Activated naive CD4-positive, alpha-beta T cell treated with anti-CD3 and anti-CD28 coated beads, Interleukin-2, amount 50 U/mL, for 16 hours (primary cell): ENCODE measurements at places on chromosomes 2 and 18.

DNA sequence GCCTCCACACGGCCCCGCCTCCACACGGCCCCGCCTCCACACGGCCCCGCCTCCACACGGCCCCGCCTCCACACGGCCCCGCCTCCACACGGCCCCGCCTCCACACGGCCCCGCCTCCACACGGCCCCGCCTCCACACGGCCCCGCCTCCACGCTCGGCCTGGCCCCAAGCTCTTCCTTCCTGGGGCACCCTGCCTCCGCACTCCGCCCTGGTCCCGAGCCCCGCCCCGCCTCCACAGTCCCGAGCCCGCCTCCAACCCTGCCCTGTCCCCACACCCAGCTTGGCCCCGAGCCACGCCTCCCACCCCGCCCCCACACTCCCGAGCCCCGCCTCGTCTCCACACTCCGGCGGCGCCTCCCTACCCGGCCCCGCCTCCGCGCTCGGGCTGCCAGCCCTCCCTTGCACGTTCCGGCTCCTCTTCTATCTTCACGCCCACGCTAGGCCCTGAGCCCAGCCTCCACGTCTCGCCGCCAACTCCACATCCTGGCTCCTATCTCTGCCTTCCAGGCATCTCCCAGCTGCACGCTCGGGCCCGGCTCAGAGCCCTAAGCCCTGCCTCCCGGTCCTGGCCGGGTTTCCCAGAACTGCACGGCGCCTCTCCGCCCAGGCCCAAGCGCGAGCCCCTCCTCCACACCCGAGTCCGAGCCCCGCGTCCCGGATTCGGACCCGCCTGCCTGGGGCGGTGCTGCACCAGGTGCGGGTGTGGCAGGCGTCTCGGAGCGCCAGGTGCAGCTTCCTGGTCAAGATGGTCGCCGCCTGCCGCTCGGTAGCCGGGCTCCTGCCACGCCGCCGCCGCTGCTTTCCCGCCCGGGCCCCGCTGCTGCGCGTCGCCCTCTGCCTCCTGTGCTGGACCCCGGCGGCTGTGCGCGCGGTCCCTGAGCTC, at the start of gene TMEM87B:
Gene TMEM87B, plus strand, starts transcription at position 423 of the 883 bp plus-strand sequence. Its CDS starts 323 bp downstream, at position 746.
- peak; percentile 94 for DNase-seq

DNA sequence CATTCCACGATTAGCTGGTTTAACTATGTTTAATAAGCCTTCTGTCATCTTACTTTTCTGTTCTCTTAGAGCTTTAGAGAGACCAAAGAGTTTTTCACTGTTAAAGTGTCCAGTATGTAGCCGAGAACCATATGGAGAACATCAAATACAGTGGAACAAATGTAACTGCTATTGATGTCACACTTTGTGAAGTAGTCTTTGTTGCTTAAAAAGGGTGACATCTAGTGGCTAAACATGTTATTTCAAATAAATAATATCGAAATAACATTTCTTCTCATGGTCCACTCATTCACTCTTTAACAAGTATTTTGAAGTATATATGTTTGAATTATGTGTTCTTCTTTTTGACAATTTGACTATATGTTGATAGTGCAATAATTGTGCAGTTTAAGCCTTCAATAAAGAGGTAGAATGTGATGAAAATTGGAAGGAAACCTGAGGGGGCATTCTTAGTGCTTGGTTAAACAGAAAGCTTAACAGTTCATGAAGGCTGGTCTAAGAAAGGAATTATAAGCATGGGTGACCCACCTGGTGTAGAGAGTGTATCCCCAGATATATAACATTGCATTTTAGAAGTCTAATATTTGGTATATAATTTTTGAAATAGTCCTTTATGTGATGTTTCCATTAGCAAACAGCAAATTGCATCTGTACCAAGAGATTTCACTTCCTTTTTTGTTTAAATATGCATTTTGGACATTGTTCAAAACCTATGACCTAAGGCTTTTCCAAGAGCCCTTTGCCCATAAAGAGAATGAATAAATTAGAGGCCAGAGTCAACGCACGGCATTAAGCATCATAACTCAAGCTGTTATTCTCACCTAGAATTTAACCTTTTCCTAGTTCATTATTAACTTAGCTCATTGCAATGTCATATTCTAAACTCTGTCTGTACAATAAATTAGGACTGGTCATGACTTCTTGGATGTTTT, 112.1 kb downstream of the KYNU start:
- DNase-seq = no peak

- peak; percentile 12 for DNase-seq
These were observed 31.0 kb downstream of the RNF125 start for GRCh38 chr18:32049393-32050171.

DNA sequence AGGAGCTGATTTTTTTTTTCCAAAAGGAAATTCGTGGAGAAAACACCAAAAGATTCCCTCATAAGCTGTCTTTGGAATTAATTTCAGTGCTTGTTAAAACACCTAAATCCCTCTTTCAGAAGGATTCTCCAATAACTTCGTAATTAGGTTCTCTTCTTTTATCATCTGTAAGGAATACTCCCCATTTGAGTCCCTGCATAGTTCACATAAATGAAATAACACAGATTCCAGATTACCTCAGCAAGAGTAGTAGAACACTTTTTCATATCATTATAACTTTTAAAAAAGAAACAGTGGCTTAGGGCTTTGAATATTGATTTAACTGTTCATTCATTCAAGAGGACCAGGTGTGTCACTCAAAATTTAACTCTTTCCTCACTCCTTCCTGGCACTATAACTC, 55.5 kb downstream of the ARHGAP28 start:
- DNase-seq = no peak

GRCh38 chr2:192948316-192948715, 753.6 kb upstream of the TMEFF2 start:
- DNase-seq = no peak

DNA sequence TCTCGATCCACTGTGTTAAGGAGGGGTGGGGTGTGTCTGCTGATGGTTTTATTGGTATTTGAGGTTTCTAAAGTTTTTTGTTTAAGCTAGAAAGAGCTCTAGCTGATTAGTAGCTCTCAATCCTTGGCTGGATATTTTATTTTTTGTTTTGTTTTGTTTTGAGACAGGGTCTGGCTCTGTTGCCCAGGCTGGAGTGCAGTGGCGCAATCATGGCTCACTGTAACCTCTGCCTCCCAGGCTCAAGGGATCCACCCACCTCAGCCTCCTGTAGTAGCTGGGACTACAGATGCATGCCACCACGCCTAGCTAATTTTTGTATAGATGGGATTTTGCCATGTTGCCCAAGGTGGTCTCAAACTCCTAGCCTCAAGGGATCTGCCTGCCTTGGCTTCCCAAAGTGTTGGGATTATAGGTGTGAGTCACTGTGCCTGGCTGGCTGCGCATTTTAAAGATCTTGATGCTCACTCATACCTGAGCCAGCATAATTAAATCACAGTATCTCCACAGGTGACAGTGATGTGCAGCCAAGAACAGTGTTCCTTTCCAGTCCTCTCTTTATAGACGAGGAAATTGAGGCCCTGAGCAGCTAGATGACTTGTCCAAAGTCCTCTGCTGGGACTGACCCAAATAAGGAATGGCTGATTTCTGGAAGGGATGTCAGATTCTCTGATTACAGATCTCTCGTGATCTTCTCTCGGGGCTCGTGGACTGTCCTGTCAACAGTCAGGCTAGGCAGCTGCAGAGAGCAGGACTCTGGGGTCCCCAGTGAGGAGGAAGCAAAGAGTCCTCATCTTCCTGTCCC, 44.5 kb downstream of the SPTBN1 start:
- no peak for DNase-seq

- DNase-seq = no peak
These were observed 16.5 kb downstream of the SUMO1 start for GRCh38 chr2:202221873-202222272.

GRCh38 chr2:23583467-23583866, 198.5 kb downstream of the KLHL29 start:
- DNase-seq = no peak

GRCh38 chr2:205781244-205781931, 99.1 kb downstream of the NRP2 start:
- DNase-seq = no peak

DNA sequence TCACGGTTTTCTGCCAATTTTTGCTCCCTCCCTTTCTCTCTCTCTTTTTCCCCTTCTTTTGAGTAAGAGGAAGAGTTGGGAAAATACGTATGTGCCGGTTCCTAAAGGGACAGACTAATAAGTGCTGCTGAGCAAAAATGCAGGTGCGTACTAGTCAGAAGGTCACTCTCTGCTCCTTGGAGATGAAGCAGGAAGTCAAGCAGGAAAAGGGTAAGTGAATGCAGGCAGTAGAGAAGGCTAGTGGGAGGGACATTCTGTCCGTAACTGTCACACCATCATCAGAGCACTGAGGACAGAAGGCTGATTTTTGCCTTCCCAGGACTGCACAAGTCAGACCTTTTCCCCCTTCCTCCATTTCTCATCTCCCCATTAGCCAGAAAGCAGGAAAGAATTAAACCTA, 105.7 kb downstream of the CDH2 start:
- no peak for DNase-seq

GRCh38 chr2:9167718-9168657, 38.6 kb upstream of the ASAP2 start:
- no peak for DNase-seq

DNA sequence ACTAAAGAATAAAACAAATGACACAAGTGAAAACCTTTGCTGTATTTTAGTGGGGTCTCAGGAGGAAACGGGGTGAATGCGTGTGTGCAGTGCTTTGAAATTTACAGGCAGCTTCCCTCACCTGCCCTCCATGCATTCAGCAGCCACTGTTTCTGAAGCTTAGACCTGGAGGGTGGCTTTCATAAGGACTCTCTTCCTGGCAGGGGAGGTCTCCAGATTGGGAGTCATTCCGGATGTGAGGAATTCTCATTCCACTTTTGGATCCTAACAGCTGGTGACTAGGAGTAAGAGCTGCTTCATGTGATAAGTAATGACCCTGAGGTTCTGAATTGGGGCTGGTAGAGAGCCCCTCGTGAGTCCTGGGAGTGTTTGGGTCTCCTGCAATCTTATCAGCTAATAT, 192.5 kb downstream of the SH3BP4 start:
- DNase-seq = no peak

GRCh38 chr2:31428001-31428418, 13.5 kb upstream of the XDH start:
- no peak for DNase-seq

DNA sequence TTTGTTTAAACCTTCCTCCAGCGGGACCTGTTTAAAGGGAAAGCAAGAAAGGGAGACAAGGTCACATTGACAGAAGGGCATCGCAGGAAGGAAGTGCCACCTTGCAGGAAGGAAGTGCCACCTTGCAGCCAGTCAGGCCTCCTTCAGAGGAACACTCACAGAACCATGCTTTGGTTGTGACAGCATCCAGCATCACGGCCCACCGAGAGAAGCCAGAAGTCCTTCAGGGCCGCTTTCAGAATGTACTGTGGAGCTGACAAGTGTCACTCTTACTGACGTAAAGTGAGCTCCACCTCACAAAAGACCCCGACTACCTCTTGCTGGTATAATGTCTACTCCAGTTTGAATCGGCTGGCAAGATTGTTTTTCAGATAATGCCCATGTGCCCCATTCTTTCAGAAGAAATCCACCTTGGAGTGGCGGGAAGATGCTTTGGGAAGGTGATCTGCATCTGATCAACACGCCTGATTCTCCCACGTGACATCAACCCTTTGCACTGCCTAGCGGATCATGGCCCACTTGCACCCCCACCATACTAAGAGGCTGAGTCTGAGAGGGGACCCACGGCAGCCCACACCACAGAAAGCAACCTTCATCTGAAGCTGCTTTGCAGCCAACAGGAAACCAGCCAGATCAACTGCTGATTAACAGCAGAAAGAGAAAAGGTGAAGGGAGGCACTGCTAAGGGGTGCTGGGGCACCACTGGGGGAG, 99.8 kb downstream of the UXS1 start:
- peak; percentile 39 for DNase-seq

DNA sequence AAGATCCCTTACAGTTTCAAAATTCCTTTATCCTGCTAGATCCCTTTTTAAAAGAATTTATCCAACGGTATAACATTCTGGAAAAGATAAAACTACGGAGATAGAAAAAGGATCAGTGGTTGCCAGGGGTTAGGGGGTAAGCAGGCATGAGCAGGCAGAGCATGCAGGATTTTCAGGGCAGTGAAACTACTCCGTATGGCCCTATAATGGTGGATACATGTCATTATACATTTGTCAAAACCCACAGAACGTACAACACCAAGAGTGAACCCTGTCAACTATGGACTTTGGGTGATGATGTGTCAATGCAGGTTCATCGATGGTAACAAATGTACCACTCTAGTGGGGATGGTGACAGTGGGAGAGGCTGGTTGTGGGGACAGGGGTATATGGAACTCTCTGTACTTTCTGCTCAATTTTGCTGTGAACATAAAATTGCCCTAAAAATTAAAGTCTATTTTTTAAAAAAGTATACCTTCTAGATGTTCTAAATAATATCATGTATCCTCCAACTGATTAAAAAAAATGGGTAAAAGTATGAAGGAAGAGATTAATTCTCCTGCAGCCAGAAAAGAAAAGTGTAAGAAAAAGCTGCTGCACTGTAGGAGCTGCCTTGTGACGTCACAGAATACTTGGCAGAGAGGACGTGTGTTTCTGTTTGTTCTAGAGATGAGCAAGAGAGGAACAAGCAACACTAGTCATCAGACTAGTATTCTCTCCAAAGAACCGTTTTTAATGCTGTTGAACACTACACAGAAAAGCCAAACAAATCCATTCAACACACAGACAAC, 23.6 kb downstream of the ANKRD44 start:
- DNase-seq = peak; percentile 46

GRCh38 chr2:37886745-37887144, 38.3 kb upstream of the RMDN2 start:
- no peak for DNase-seq

- no peak for DNase-seq
These were observed 245.0 kb downstream of the PTGR3 start for GRCh38 chr18:74963820-74964446.

- no peak for DNase-seq
These were observed 81.7 kb downstream of the ARHGEF33 start for GRCh38 chr2:38971377-38971776.

DNA sequence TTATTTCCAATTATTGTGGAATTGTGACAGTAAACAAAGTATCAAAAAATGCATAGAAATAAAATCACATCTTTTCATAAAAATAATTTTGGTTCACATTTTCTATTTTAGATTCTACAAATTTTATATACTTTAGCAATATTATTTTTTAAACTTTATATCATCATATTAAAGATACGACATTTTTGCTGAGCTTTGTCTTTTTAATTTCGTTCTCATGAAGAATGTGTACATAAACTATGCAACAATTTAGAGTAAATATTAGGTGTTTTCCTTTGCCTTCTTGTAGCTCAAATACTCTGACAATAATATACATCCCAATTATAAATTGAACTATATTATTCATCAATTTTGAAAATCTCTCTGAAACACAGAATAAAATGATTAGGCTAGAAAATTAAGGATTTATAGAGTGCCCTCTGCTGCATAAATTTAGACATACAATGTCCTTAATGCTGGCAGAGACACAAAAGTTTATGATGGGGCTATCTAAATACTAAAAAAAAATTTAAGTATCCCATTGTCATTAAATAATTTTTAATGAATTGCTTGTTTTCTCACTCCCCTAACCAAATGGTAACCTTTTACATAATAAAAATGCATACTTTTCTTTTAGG, 45.7 kb downstream of the CCDC102B start:
- no peak for DNase-seq
